Activated T-helper 1 cell treated with anti-CD3 and anti-CD28 coated beads, Interleukin-2, amount 50 U/mL, for 16 hours (primary cell): ENCODE measurements at places on chromosomes 2 and 18.

DNA sequence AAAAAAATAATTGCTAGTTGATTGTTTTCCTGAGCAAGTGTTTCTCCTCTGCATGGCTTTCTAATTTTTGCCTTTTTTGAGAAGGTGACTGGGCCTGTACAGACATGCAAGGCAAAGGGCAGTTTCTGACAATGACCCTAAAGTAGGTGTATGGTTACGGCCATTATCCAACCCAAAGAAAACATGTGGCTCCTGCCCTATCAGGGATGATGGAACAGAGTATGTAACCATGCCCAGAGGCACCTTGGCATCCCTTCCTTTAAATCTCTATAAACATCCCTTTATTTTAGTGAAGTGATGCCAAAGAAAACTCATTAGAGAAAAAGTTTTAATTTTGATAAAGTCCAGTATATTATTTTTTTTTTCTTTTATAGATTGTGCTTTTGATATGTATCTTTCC is 217.5 kb downstream of the LPIN1 start:
- no peak for DNase-seq

GRCh38 chr18:32139835-32140283 is 48.2 kb downstream of the RNF138 start:
- DNase-seq: no peak

GRCh38 chr18:7684966-7685365 is 117.8 kb downstream of the PTPRM start:
- no peak for DNase-seq

- DNase-seq: no peak
These were observed 185.2 kb upstream of the EPC2 start for GRCh38 chr2:148459377-148459778.

DNA sequence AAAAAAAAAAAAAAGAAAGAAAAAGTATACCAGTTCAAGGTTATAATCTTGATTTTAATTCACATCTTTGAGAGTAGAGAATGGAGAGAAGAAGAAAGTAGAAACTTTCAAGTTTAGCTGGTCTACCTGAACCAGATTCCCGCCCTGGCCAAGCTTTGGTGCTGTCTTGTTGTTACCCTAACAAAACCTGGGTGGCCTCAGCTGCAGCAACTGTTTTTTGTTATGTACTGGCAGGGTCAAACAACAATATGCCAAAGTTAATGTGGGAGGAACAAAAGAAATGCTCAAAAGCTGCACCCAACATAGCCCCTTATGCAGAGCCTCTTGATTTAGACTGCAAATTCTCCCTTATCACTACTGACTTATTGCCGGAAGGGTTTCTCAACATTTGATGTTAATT is 165.3 kb upstream of the TFPI start:
- DNase-seq: no peak

DNA sequence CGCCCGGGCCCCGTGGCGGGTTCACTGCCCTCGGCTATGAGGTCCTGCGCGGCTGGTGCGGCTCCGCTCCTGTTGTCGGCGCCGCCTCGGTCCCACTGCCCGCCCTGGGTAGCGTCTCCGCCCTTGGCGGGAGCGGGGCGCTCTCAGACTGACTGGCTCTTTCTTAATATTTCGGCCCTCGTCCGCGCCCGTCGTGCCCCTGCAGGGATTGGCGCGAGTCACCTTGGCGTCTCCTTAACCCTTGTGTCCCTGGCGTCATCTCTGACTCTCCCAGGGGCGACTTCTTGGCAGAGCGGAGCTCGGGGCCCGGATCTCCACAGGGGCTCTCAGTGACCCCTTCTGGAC is 1.3 kb downstream of the PTMA start:
- no peak for DNase-seq

GRCh38 chr18:24014986-24015638 is 558 bp downstream of the TTC39C start:
- no peak for DNase-seq

GRCh38 chr2:85143463-85144082 is 10.4 kb downstream of the TCF7L1 start:
- no peak for DNase-seq

GRCh38 chr2:79832511-79833234 is 319.8 kb downstream of the CTNNA2 start:
- DNase-seq: no peak

DNA sequence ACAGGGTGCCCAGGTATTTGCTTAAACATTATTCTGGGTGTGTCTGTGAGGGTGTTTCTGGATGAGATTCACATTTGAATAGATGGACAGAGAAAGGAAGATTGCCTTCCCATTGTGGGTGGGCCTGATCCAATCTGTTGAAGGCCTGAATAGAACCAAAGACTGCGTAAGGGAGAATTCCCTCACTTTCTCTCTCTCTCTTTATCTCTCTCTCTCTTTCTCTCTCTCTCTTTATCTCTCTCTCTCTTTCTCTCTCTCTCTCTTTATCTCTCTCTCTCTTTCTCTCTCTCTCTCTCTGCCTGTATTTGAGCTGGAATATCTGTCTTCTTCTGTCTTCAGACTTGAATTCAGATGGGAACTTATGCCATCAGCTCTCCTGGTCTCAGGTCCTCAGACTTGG is 148.4 kb downstream of the FAM124B start:
- DNase-seq: no peak

DNA sequence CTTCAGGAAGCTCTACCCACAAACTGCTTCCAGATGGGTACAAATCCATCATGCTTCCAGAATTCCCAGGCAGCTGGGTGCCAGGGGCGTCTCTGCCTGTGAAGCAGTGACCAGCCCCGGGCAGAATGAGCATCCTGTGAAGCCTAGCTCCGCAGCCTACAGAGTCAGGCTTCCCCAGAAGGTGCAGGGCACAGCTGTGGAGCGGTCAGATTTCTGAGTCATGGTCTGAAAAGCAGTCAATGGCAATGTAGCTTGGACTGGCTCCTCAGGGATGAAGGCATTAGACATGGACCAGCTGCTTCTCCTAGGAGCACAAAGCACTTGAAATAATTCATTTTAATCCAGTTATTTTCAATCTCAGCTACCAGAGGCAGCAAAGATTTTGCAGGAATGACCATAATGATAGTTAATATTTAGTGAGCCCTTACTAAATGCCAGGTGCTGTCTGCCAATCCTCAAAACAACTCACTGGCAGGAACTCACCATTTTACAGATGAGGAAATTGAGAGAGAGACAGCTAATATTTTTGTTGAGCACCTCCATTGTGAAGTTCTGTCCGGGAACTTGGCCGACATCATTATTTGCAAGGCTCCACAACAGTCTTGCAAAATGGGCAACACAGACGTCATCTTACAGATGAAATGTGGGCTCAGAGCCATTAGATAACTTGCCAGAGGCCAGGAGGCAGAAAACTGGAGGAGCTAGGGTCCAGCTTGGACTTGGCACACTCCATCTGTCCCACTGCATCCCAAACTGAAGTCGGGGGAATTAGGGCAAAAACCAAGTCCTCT is 31.7 kb downstream of the ACMSD start:
- no peak for DNase-seq

- DNase-seq: no peak
These were observed 23.8 kb upstream of the TNFRSF11A start for GRCh38 chr18:62301322-62301721.

DNA sequence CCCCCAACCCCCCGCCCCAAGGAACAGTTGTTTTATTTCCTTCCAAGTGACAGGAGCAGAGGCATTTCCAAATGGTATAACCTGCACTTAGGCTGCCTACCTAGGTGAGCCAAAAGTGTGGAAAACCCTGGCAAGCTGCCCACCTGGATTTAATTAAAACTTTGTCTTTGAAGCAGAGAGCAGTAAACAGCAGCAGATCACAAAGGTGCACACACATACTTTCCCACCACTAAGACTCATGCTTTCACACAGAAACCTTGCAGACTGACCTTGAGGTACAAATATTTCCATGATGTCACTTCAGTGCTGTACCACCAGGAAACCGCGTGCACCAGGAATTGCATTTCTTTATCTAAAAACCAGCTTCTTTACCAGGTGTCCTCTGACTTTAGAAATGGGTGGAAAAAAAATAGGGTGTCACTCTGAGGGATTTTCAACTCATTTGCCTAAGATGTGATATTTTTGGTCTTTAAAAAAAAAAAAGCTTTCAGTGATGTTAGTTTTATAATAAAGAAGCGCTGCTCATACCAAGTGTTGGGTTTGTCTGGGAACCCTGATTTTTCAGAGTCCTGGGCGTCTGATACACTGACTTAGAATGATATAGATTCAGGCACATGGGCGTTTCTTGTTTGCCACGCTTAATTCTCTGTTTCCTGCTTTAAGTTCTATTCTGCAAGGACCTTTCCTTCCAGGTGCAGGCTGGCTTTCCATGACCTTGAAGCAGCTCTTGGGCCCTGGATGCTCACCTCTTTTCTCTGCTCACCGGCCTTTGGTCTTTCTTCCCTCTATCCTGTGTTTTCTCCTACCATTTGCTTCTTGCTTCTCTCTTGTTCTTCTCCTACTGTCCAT is 70.7 kb upstream of the BCL2L11 start:
- no peak for DNase-seq

- DNase-seq: no peak
These were observed 265.9 kb downstream of the CELF4 start for GRCh38 chr18:37299471-37300304.

GRCh38 chr18:5643288-5643687 is 99.5 kb upstream of the EPB41L3 start:
- no peak for DNase-seq

- DNase-seq: no peak
These were observed 249.0 kb downstream of the ZNF804A start for GRCh38 chr2:184847331-184847730.

DNA sequence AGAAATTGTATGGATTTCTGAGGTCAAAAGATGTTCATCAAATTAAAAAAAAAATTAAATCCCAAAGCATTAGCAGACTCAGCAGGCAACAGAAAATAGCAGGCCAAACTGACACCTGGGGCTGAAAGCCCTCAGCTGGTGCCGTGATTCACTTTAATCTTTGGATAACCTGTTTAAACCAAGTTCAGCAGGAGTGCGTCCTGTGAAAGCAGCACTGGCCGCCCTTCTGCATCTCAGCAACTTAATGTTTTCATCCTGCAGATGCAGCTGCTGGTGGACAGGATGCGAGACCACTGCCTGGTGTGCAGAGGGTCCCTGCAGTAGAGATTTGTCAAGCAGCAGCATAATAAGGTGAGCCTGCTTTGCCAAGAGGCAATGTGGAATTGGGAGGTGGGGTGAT is 41.2 kb downstream of the CCDC68 start:
- DNase-seq: no peak

- no peak for DNase-seq
These were observed 1.5 kb downstream of the RHBDD1 start for GRCh38 chr2:226837334-226837733.

GRCh38 chr2:207129821-207130220 is 35.9 kb downstream of the KLF7 start:
- DNase-seq: no peak

DNA sequence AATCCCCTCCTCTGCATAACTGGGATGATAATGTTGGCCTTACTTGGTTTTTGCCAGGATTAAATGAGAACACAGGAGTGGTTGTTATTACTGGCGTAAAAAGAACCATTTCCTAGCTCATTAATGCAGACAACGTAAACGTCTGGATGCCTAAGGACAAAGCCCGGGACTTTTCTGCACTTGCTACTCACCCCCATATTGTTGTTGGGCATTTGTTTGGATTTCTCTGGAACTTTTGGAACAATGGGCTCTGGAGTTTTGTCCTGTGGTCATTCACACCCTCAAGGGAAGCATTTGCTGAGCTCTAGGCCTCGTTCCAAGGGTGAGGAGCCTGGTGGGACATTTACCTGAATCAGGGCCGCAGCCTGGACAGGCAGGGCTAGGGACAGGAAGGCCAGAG is 76.0 kb downstream of the HS1BP3 start:
- DNase-seq: no peak

DNA sequence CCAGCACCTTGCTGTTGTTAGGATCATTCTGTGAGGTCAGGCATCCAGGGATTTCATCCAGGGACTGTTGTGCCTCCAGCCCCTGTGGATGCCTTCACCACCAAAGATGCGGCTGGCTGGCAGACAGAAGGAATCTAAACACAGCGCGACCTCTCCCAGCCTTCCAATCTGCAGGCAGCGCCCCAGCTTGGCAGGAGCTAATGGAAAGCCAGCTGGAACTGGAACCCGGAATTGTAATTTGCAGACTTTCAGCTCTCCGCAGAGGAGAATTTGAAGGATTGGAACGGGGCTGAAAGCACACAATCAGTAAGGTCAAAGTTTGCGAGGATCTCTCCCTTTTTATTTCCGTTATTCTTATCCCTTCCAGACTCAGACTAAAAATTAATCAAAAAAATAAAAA is 127.8 kb downstream of the TRIB2 start:
- DNase-seq: no peak

DNA sequence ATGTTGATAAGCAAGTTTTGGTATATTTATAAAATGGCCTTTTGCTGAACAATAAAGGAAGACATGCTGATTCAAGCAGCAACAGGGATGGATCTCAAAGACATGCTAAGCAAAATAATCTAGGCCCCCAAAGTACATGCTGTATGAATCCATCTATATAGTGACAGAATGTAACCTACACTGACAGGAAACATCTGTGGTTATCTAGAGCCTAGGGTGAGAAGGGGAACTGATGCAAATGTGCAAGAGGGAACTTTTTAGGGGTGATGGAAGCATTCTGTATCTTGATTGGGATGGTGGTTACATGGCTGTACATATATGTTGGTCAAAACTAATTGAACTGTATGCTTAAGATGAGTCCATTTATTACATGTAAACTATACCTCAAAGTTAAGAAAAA is 24.2 kb downstream of the CNRIP1 start:
- DNase-seq: no peak

DNA sequence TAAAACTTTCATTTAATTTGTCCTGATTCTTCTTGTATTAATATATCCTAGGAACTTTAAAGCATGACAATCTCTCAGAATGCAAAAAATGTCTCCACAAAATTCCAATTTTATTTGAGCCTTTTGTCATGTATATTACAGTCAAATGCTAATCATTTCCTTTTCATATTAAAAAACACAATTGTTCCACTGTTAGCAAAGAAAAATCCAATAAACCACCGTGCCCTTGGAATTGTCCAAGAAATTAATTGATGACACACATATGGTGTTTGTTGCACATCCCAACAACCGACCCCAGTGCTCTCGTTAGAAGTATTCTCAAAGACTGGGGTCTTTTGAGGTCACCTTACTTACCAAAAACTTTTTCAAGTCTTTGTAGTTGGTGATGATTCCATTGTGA is 28.1 kb downstream of the GFPT1 start:
- no peak for DNase-seq

DNA sequence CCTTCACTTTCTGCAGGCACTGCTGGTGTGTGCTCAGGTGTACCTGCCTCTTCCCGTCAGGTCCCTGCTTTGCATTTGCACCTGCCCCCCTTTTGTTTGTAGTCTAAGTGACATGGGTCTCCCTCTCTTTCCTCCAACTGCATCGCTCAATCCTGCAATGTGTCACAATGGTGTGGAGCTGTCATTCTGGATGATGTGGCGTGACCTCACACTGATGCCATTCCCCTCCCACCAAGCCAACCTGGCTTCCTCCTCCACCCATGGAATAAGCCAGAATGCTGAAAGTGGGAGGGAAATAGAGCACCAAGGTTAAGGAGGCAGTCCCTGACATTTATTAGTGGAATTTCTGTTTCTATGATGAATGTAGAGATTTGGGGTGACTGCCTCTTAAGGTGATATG is 156.7 kb downstream of the ZBTB7C start:
- no peak for DNase-seq

- no peak for DNase-seq
These were observed 182.1 kb upstream of the SIX2 start for GRCh38 chr2:45191146-45191863.
